ENCODE measurements at places on chromosomes 3 and 15.

GRCh38 chr15:31469786-31470525 is 143.3 kb downstream of the KLF13 start:
- no peak for DNase-seq

GRCh38 chr15:77440378-77440999 is 19.8 kb downstream of the HMG20A start:
- no peak for DNase-seq

- DNase-seq, result no peak
Observed at GRCh38 chr3:188259191-188259590, 105.2 kb downstream of the LPP start.

DNA sequence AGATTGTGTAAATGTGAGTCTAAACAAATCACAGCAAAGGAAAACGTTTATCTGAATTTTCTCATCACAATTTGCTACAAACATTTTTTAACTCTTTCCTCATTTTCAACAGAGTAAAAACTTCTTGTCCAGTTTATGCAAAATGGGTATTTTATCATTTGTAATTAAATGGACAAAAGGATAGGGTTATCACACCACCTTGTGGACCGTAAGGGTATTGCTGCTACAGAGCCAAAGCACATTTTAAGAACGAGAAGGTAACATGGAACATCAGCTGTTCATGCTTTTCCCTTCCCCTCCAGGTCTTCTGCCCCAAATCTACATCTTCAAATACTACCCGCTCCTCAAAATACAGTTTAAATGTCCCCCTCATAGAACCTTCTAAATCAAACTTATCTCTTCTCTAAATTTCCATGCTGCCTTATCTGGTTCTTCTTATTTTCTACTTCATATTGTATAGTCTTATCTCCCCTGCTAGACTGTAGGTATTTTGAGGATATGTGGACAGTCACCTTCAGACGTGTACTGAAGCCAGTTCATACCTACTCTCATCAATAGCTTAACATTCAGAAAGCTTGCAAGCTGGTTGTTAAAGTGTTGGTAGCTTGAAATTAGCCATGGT is 12.8 kb upstream of the SETMAR start:
- no peak for DNase-seq

GRCh38 chr15:40859206-40859851 is 14.7 kb downstream of the RHOV start:
- peak; percentile 47 for DNase-seq

DNA sequence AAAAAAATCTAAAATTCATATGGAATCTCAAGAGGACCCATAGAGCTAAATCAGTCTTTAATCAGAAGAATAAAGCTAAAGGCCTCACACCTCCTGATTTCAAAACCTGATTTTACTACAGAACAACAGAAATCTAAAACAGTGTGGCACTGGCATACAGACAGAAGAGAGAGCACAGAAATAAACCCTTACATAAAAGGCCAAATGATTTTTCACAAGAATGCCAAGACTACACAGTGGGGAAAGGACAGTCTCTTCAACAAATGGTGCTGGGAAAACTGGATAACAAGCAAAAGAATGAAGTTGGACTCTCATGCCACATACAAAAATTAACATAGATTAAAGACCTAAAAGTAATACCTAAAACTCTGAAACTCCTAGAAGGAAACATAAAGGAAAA is 10.1 kb downstream of the TOP2B start:
- no peak for DNase-seq

DNA sequence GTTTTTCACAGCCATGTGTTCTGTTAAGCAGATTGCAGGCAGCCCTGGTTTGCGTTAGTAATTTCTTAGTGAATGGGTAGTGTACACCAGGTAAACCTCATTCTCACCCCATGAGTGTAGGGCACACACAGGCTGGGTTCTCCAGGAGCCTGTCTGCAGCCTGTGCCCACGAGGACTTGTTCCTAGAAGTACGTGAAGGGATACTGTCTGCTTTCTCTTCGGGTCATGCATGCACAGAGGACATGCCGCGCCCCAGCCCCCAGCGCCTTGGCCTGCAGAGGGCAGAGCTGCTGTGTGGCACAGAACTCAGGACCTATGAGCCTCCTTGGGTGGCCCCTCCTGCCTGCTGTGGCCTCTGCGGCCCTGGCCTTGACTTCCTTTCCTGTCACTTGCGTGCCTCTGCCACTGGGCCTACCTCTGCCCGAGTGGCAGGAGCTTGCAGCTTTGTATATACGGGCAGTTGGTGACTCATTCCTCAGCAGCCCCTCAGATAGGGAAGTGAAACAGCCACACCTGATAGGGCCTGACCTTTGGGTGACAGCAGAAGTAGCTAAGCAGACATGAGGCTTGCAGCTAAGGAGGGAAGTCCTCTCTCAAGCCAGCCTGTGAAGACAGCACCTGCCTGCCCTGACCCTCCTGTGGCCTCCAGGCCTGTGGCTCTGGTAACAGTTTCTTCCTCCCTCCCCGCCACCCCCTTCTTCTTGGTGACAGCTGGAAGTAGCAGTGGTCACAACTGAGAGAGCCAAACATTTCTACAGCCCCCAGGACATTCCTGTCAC is 19.5 kb downstream of the PPCDC start:
- peak; percentile 85 for DNase-seq

- DNase-seq, result no peak
Observed at GRCh38 chr15:41713047-41713446, 52.8 kb downstream of the MGA start.

DNA sequence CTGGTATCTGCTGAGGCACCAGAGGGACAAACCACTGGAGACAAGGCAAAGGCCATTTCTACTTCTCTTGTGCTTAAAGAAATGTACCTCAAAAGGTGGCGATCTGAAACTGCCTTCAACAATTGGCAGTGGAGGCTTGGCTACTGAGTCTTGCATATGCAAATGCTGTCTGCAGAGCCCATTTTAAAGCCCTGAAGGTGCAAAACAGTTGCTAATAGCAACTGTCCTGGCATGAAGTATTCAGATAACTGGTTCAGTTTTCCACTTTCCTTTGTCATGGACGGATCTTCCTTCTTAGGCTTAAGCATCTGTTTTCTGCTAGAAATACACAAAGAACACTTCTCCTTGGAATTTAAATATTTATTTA is 71.4 kb upstream of the PSMD6 start:
- no peak for DNase-seq
